ENCODE measurements at places on chromosomes 12 and 14. TPM values are rescaled to one million over a fixed set of nuclear protein-coding genes. Genes with fewer than 3 reads are reported as not detected.

GRCh38 chr14:80607430-80608190, 333.9 kb downstream of the CEP128 start:
- DNase-seq, result no peak

DNA sequence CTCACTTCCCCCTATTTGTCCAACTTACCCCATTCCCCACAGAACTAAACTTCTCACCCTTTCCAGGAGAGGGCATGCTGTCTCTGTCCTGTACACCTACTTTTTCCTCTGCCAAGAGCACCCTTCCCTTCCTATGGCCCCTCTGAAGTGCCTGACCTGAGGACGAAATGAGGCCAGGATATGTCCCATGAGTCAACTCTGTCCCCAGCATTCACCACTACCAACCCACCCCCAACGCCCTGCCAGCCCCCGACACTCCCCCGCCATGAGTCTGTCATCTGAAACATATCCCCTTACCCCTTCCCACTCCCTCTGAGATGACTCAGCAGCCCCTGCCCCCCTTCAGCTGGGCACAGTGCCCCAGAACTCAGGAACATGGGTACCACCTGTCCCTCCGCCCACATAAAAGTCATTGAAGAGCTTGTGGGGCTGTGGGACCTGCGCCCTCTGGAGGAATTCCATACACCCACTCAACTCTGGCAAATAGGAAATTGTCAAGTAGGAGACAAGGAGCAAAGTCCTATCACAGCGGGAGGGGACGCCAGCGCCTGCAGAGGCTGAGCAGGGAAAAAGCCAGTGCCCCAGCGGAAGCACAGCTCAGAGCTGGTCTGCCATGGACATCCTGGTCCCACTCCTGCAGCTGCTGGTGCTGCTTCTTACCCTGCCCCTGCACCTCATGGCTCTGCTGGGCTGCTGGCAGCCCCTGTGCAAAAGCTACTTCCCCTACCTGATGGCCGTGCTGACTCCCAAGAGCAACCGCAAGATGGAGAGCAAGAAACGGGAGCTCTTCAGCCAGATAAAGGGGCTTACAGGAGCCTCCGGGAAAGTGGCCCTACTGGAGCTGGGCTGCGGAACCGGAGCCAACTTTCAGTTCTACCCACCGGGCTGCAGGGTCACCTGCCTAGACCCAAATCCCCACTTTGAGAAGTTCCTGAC, 26.3 kb downstream of the ITGA7 start:
- peak; percentile 12 for DNase-seq

GPX2 gene
- polyA plus RNA-seq, result 10.0 TPM

SPATA7 gene
- polyA plus RNA-seq, result 2.9 TPM

Measured in foreskin keratinocyte (primary cell).